ENCODE measurements at places on chromosomes 7 and 10.

- no peak for DNase-seq
Observed at GRCh38 chr7:28052933-28053332, 127.7 kb downstream of the JAZF1 start.

DNA sequence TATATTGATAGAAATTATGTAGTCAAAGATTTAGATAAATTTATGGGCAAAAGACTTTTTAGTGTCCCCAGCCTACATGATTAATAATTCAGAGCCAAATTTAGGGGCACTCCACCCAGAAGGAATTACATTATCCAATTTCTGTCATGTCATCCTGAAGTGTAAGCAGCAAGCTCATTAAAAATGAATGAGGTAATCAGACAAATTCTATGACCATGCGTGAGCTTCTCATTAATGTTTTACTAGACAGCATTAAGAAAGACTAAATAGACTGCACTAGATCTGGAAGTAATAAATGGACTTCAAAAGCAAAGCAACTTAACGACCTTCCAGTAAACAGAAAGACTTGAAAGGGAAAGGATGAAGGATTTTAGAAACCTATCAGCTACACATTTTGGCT, 22.7 kb upstream of the TRUB1 start:
- no peak for DNase-seq

GRCh38 chr7:140435252-140435895, 31.5 kb downstream of the RAB19 start:
- no peak for DNase-seq

DNA sequence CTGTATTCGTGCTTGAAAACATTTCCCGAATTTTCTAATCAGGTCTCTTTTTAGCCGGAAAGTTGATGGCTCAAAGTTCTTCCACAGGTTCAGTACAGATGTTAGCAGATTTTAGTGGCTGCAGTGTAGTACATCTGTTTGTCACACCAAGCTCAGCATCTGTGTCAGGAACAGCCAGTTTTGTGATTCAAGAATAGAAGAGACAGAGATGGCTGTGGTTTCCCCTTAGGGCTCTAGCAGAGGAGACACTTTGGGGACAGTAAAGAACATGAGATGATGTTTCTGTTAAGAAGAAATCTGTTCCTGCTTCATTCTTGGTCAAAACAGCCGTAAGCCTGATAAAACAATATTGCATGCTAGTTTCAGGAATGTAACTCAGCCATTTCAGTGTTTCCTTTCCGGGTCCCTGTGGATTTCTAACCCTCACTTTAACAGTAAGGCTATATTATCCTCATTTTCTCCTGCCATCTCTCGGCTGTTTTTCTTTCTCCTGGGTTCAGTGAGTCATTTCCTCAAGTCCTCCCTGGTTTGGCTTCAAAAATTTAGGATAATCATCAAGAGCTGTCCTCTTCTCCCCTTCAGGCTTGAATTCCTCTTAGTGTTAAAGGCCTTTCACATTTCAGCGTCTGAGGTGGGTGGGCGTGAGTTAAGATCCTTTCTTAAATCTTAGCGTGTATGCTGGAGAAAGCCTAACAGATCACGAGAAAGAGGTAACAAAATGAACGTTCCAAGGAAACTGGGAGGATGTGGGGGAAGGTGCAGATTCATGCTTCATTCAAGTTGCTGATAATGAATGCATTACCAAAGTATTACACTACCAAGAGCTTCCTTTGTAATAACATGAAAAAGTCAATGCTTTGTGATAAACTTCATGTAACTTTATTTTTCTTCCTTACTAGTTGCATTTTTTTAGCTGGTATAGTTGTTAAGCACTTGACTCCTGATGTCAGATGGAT, 37.1 kb upstream of the BICC1 start:
- no peak for DNase-seq

DNA sequence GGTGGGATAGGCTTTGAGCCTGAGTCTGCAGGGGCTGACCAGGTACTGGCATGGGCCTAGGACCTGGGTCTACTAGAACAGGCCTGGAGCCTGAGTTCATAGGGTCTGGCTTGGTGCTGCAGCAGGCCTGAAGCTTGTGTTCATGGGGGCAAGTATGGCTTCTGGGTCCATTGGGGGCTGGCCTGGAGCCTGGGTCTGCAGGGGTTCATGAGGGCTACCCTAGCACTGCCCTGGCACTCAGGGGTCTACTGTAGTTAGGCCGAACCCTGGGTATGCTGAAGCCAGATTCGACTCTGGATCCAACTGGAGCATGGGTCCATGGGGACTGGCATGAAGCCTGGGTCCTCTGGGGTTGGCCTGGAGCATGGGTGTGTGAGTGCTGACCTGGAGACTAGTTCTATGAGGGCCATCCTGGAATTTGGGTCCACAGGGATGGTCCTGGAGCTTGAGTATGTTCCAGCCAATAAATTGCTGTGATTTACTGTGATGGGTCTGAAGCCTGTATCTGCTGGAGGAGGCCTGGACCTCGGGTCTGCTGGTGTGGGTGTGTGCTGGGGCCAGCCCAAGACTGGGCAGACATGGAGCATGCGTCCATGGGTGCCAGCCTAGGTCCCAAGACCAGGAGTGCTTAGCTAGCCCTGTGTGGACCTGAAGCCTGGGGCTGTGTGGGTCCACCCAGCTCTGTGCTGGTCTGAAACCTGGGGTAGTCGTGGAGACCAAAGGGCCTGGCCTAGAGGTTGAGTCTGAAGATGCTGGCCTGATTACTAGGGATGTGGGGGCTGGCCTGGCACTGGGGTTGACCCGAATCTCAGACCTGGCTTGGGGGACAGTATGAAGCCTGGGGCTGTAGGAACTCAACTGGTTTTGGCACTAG, 235.5 kb downstream of the NXPH1 start:
- no peak for DNase-seq

DNA sequence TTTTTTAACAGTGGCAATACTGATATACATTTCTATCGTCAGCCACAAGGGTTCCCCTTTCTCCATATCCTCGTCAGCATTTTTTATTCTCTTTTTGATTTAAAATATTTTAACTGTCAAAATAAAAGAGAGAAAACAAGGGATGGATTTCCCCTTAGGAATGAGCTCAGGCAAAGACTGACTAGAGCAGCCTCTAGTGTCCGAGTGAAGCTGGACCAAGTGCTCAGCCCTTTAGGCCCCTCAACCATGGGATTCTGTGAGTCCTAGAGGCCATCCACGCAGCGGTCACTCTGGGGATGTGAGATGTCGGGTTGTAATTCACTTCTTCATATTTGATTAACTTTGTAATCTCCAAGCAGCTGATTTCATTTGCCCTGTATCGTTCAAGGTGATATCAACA, 137.4 kb upstream of the RNF32 start:
- DNase-seq: no peak

- DNase-seq: no peak
Observed at GRCh38 chr7:146116521-146117222, at the start of gene CNTNAP2. Gene CNTNAP2, plus strand, starts transcription at chr7:146116801. Its CDS starts 76 bp downstream, at chr7:146116877.

- DNase-seq: no peak
Observed at GRCh38 chr10:99123336-99123735, 112.3 kb downstream of the HPSE2 start.

DNA sequence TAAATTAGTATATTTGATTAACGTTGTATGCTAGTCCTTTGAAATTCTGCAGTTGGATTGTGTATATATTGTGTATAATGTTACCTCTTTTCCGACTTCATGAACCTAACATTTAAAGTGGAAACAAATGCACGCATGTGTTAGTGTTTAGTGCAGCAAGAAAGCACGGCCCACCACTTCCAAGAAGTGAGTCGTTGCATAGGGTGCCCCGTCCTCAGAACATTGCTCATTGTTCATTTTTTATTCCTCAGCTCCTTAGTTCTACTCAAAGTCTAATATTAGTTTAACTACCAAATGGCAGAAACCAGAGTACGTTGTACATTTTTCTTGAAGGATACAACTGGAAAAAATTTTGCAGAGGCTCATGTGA, 407.6 kb downstream of the AUTS2 start:
- DNase-seq: no peak

DNA sequence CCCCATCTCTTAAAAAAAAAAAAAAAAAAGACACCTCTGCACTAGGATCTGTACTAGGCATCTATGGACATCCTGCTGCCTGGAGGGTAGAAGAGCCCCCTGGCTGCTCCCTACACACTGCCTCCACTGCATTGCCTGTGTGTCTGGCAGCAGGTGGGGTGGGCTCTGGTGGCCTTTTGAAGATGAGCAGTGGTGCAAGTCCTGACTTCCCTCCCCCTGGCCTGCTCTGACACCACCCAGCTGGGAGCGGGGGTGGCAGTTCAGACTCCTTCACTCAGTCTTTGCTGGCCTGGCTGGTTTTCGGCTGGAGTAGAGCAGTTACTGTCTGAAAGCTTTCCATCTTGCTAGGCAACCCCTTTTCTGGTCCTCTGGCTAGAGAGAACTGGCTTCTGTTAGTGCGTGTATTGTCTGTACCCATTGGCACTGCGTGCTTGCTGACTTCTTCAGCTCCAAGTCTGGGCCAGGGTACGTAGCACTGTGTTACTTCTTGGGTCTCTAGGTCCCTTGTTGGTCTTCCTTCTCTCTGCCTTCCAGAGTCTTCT, 17.6 kb downstream of the C10orf62 start:
- DNase-seq: no peak

- DNase-seq: no peak
Observed at GRCh38 chr7:110400411-110400810, 690.5 kb upstream of the LRRN3 start.

DNA sequence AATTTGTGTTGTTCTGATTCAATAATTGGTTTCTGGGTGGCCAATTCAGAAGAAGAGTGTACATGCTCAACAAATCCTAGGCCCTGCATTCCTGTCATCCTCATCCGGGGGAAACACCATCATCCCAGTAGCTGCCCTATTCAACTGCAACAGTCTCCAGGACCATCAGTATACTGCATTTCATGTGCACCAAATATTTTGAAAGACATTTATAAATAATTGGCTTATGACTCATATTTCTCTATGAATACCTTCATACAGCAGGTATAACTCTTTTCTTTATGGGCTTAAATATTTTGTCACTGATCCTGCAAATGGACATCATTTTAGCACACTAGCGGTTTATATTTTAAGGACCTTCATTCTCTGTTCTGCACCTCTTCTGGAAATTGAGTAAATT, 38.0 kb downstream of the CD36 start:
- DNase-seq: no peak

DNA sequence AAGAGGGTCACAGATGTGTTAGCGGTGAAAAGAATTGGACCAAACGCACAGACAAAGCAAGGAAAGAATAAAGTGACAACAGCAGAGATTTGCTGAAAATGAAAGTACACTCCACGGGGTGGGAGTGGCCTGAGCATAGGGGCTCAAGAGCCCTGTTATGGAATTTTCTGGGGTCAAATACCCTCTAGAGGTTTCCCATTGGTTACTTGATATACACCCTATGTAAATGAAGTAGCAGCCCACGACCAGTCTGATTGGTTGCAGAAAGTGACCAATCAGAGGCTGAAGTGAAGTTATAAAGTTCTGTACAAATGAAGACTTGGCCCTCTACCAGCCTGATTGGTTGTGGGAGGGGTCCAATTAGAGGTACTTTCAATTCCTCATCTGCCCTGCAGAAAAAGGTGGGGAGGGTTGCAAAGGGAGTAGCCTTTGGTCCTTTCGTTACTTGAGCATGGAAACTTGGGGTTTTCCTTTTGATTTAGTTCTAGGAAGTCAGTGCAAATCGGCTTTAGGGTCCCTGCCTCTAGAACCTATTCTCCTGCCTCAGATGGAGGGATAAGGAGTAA, 125.6 kb upstream of the PRPS1L1 start:
- no peak for DNase-seq

Data from HL-60 (cell line).